B cell (primary cell): ENCODE measurements at places on chromosomes 1 and 21.
A peak's percentile ranks its signal among the peaks of the same experiment; 100 is the strongest.

GRCh38 chr1:55128418-55128995 lies 86.7 kb downstream of the USP24 start:
- H3K4me3 ChIP-seq, result no peak overlapping the region
- no peak overlapping the region for H3K27ac ChIP-seq
- no peaks in the 10 kb centered on the region for H3K27me3 ChIP-seq
- peaks cover 31% of the 10 kb centered on the region for H3K36me3 ChIP-seq
- no peak for DNase-seq
- H3K4me1 ChIP-seq, result no peaks in the 10 kb centered on the region

GRCh38 chr1:217889401-217889800 lies 258.3 kb downstream of the SPATA17 start:
- no peaks in the 10 kb centered on the region for H3K36me3 ChIP-seq
- no peaks in the 10 kb centered on the region for H3K4me1 ChIP-seq
- H3K27me3 ChIP-seq, result no peaks in the 10 kb centered on the region
- no peak overlapping the region for H3K4me3 ChIP-seq
- H3K27ac ChIP-seq, result no peak overlapping the region
- no peak for DNase-seq

DNA sequence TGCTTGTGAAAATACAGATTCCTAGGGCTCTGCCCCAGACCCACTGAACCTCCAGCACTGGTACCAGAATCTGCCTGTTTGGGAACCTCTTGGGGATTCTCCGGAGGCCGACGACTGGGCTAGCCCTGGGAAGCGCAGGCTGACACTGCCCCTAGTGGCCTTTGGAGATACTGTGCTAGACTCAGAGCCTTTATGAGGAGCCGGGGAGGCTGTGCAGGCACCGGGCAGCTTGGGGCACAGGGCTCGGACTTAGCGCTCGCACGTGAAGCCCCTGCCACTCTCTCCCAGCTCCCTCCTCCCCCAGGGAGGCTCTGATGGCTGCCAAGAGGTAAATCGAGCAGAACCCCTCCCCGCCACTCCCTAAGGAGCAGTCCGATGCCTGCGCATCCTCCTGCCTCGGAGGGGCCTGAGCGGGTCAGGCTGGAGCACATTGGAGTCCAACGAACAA lies 144.6 kb upstream of the TNR start:
- no peaks in the 10 kb centered on the region for H3K4me1 ChIP-seq
- no peaks in the 10 kb centered on the region for H3K36me3 ChIP-seq
- H3K27me3 ChIP-seq, result no peaks in the 10 kb centered on the region
- H3K27ac ChIP-seq, result no peak overlapping the region
- DNase-seq, result peak; percentile 33
- no peak overlapping the region for H3K4me3 ChIP-seq

DNA sequence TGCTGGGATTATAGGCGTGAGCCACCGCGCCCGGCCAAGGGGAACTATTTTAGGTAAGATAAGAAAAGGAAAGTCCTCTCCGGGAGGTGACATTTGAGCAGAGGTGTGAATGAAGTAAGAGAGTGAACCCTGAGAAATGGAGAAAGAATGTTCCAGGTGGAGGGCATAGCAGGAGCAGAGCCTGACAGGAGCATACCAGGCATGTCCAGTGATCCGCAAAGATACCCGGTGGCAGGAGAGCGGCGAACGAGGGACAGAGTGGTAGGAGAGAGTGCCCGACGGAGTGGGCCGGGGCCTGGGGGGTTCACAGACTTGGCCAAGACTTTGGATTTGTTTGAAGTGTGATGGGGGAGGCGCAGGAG lies 7.9 kb upstream of the RPS6KA1 start:
- DNase-seq, result no peak
- H3K27ac ChIP-seq, result no peak overlapping the region
- H3K4me3 ChIP-seq, result no peak overlapping the region

DNA sequence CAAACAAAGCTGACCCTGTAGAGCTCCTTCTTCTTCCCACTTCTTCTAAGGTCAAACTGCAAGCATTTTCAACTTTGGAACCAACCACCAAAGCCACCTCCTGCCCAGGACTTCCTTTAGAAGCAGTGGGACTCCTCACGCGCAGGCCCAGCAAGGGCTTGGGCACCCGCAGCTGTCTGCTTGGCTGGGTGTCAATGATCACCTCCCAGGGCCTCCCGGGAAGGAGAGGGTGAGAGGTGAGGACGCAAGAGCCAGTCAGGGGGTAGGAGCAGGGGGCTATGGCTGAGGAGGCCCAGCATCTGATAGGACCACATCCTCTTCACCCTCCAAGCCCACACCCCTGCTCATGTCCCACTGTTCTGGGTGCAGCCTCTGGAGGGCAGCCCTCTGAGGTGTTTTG lies 10.2 kb downstream of the KLHL21 start:
- DNase-seq, result no peak
- no peak overlapping the region for H3K4me3 ChIP-seq
- no peaks in the 10 kb centered on the region for H3K36me3 ChIP-seq
- H3K27ac ChIP-seq, result no peak overlapping the region
- no peaks in the 10 kb centered on the region for H3K4me1 ChIP-seq

DNA sequence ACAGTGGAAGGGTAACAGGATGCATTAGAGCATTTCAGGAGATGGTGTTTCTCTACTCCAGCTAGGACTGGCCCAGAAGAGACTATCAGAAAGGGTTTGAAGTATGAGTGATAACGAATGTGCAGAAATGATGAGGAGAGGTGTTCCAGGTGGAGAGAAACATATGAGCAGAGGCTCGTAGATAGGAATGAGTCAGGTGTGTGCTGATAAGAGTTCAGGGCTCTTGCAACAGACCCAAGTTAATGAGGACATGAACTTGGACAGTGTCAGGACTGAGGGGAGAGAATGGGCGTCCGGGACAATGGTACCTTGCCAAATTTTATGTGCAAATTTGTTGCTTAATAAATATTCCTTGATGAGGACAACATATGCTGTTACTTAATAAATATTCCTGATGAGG lies 183.9 kb upstream of the NFIA start:
- H3K4me3 ChIP-seq, result no peak overlapping the region
- no peak overlapping the region for H3K27ac ChIP-seq

GRCh38 chr1:112508278-112509004 lies at the start of gene WNT2B:
Gene WNT2B (plus strand): TSS chr1:112508965. CDS start chr1:112509263, 298 bp downstream.
- DNase-seq, result peak; percentile 71
- peak within 1 kb of the TSS; percentile 45 for H3K4me3 ChIP-seq
- H3K36me3 ChIP-seq, result no peaks in the 10 kb centered on the region
- no peaks in the 10 kb centered on the region for H3K27me3 ChIP-seq
- H3K27ac ChIP-seq, result no peak within 1 kb of the TSS

- no peaks in the 10 kb centered on the region for H3K27me3 ChIP-seq
- DNase-seq, result no peak
- no peak overlapping the region for H3K27ac ChIP-seq
- no peak overlapping the region for H3K4me3 ChIP-seq
- peaks cover 3% of the 10 kb centered on the region for H3K36me3 ChIP-seq
These were observed 28.2 kb upstream of the PPP1R15B start for GRCh38 chr1:204439621-204440375.

DNA sequence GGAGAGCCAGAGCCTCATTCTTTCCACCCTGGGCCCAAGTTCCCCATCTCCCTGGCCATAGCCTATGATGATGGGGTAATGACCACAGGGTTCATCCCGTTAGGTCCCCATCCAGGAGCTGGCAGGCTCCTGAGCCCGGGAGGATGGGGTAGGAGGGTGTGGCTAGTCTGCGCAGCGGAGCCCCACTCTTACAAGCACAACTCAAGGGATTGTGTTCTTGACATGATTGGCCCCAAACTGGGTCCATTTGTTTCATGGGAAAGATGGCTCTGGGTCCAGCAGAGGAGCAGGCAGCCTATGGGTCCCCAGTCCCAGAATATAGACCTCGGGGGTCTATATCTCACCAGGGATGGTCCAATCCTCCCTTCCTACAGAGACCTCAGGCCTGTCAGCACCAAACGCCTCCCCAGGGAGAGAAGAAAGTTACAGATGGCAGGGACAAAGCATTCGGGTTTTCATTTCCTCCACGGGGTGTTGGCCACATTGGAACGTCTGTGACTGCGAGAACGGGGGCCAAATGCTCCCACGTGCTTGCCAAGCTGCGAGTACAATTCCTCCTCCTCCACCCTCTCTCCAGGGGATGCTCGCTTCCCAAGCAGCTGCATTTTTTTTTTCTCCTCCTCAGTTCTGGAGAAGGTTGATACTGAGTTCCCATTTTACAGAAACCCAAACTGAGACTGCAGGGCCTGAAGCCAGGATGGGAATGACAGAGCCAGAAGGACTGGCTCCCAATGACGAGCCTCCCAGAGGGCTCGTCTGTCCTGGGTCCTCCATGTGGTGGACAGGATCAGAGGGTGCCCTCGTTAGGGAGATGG lies 71.0 kb downstream of the DHRS3 start:
- DNase-seq, result no peak
- no peak overlapping the region for H3K27ac ChIP-seq
- no peak overlapping the region for H3K4me3 ChIP-seq
- H3K4me1 ChIP-seq, result no peaks in the 10 kb centered on the region

DNA sequence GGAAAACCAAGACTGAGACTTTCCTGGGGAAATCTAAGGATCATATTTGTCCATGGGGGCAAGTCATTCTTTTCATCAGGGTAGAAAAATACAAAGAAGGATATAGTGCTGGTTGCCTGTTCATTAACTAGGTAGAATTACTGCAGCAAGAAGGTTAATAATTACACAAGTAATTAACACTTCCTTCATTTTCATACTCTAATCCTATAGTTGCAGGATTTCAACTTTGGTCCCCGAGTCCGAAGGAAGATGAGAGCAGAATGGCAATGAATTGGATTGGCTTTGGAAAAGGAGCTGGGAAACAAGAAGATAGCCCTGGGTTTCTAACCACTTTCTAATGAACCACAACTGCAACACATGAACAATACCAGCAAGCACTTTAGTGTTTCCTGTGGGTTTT lies 199.2 kb upstream of the ESRRG start:
- H3K4me1 ChIP-seq, result no peaks in the 10 kb centered on the region
- H3K27me3 ChIP-seq, result no peaks in the 10 kb centered on the region
- no peaks in the 10 kb centered on the region for H3K36me3 ChIP-seq
- DNase-seq, result no peak
- H3K27ac ChIP-seq, result no peak overlapping the region

DNA sequence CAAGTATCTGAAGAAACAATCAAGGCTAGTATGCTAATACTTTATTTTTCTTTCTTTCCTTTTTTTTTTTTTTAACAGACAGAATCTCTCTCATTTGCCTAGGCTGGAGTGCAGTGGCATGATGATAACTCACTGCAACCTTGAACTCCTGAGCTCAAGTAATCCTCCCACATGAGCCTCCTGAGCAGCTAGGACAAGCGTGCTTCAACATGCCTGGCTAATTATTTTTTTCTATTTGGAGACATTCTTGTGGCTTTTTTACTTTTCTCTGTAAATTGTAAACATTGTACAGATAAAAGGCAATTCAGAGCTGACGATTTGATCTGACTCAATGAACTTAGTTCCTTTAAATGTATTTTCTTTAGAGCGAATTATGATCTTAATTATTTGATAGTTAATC lies 41.4 kb downstream of the CCDC18 start:
- peaks cover 4% of the 10 kb centered on the region for H3K36me3 ChIP-seq
- H3K27ac ChIP-seq, result no peak overlapping the region
- H3K4me1 ChIP-seq, result peaks cover 9% of the 10 kb centered on the region
- H3K27me3 ChIP-seq, result no peaks in the 10 kb centered on the region
- no peak for DNase-seq

DNA sequence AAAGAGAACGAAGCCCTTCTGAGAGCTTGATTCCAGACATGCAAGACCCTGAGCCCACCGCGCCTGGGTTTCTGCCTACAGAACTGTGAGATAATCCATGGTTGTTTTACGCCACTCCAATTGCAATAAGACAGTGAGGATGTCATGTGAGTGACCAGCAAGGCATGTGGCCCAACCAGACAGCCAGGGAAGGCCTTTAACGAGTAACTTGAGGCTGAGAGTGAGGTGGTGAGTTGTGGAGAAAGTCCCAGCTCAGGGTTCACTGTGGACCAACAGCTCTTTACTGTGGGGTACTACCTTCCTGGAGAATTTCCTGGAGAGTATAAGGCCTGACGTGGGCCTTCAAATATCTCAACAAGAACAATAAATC lies 153.9 kb downstream of the ETS2 start:
- H3K27me3 ChIP-seq, result no peaks in the 10 kb centered on the region
- no peak overlapping the region for H3K27ac ChIP-seq
- no peak overlapping the region for H3K4me3 ChIP-seq
- H3K4me1 ChIP-seq, result no peaks in the 10 kb centered on the region
- DNase-seq, result no peak
- H3K36me3 ChIP-seq, result no peaks in the 10 kb centered on the region

GRCh38 chr1:186566140-186566855 lies 105.4 kb upstream of the PDC start:
- no peaks in the 10 kb centered on the region for H3K4me1 ChIP-seq
- no peaks in the 10 kb centered on the region for H3K27me3 ChIP-seq
- no peaks in the 10 kb centered on the region for H3K36me3 ChIP-seq
- no peak overlapping the region for H3K27ac ChIP-seq
- DNase-seq, result no peak

- H3K36me3 ChIP-seq, result no peaks in the 10 kb centered on the region
- H3K27me3 ChIP-seq, result no peaks in the 10 kb centered on the region
- H3K27ac ChIP-seq, result no peak overlapping the region
These were observed 29.1 kb upstream of the NEK2 start for GRCh38 chr1:211704543-211704942.

DNA sequence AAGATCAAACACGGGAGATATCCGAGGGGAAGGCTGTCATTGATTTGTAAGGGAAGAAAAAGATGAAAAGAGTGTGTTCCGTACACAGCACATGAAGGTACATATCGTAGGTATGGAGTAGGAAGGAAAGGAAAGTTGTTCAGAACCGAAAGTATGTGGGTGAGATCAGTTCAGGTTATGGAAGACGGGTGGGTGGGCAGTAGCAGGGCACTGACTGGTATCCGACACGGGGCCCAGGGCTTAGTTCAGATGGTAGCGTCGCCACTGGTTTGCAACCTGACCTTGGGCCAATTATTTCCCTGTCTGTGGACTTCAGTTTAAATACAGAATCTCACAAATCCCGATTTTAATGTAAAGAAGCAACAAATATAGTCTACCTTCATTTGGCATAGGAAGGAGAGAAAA lies 27.8 kb upstream of the A3GALT2 start:
- H3K27me3 ChIP-seq, result no peaks in the 10 kb centered on the region
- H3K36me3 ChIP-seq, result no peaks in the 10 kb centered on the region
- H3K4me3 ChIP-seq, result peak overlapping the region; percentile 69
- peaks cover 20% of the 10 kb centered on the region for H3K4me1 ChIP-seq
- peak overlapping the region; percentile 54 for H3K27ac ChIP-seq

- H3K27ac ChIP-seq, result peak overlapping the region; percentile 63
- H3K4me3 ChIP-seq, result peak overlapping the region; percentile 68
- no peaks in the 10 kb centered on the region for H3K27me3 ChIP-seq
- peaks cover 35% of the 10 kb centered on the region for H3K36me3 ChIP-seq
These were observed 37.1 kb downstream of the PIK3CD start for GRCh38 chr1:9688599-9688998.

GRCh38 chr1:212777151-212777550 lies 14.4 kb downstream of the NSL1 start:
- no peak overlapping the region for H3K27ac ChIP-seq
- H3K4me3 ChIP-seq, result no peak overlapping the region
- DNase-seq, result no peak
- H3K36me3 ChIP-seq, result peaks cover 24% of the 10 kb centered on the region
